NCI-H446 treated with DMSO at 0.1 percent for 48 hours (cell line): ENCODE measurements at places on chromosomes 6 and 20.

DNA sequence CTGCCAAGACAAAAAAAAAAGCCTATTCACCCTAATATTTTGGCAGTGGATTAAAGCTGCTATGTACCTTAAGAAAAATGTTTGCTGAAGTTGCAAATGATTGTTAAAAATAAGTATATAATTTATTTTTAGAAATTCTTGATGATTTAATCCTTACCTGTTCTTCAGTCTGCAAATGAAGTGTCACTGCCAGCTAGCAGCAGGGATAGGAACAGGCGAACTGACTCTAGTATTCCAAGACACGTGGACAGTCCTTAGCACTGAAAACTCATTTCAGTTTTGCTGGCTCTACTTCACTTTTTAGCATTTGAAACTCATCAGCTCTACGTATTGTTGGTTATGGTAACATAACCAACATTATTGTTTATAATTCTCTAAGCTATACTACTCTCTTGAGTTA is 204.4 kb upstream of the ID4 start:
- DNase-seq, result no peak

- no peak for DNase-seq
These were observed 2.1 kb downstream of the B3GAT2 start for GRCh38 chr6:70954750-70955149.

- DNase-seq, result no peak
These were observed 126.6 kb upstream of the CCDC28A start for GRCh38 chr6:138647006-138647405.

GRCh38 chr6:66508433-66508832 is 801.4 kb upstream of the EYS start:
- no peak for DNase-seq

- DNase-seq, result no peak
These were observed 137.6 kb downstream of the MRPL14 start for GRCh38 chr6:43989581-43990146.

GRCh38 chr6:107305391-107305790 is 154.0 kb downstream of the PDSS2 start:
- DNase-seq, result no peak

- DNase-seq, result peak; percentile 96
These were observed 57.7 kb upstream of the CD83 start for GRCh38 chr6:14059791-14060436.

DNA sequence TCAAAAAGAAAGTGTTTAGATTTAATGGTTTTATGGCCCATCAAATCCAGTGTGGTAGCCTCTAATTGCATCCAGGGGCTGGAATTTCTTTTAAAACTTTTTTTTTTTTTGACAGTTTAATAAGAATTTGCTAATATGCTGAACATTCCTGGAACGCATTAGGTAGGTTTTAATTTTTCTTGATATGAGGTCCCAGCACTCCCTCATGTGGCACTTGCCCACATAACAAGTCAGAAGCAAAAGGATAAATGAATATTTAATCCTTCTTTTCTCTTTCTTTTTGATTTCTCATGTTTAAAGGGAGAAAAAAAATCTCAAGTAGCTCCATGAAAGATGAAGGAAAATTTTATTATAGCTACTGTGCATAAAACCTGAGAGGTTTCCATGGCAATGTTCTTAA is 13.5 kb downstream of the HAO1 start:
- DNase-seq, result no peak

DNA sequence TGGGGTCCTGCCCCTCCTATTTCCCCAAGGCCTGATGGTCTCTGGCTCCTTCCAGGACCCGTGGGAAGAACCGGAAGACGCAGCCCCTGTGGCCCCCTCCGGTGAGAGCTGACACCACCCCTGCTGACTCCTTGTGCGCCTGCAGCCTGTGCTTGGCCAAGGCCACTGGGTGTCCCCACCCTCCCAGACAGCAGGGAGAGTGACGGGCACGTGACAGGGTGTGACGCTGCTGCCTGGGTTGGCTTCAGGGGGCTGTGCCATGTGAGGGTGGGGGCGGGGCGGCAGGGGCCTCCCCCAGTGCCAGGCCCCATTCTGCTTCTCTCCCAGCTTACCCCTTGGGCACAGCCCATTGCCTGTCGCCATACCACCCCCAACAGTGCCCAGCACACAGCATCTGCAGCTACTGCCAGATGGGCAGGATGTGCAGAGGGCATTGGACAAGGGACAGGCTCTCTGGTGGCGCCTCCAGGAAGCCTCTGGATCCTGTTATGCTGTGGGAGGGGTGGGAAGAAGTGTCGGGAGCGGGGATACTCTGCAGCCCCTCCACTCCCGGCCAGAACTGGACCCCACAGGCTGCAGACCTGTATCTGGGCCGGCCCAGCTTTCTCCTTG is 2.9 kb downstream of the BIRC7 start:
- no peak for DNase-seq

DNA sequence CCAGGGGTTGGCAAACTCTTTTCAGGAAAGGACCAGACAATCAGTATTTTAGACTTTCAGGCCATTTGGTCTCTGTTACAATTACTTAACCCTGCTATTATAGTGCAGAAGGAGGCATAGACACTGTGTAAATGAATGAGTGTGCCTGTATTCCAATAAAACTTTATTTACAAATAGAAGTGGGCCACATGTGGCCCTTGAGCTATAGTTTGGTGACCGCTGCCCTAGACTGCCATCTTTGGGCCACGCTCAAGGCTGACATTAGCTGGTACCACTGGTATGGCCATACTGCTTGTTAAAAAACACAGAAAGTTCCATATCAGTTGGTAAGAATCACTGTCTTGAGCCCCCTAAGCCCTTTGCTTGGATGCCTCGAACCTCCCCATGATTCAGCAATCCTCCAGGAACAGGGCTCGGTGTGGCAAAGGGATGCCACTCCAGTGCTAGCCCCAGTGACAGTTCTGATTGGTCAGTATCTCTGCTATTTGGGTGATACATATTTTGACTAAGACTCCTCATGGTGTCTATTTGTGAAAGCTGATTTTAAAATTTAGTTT is 23.3 kb upstream of the SNRNP48 start:
- no peak for DNase-seq

DNA sequence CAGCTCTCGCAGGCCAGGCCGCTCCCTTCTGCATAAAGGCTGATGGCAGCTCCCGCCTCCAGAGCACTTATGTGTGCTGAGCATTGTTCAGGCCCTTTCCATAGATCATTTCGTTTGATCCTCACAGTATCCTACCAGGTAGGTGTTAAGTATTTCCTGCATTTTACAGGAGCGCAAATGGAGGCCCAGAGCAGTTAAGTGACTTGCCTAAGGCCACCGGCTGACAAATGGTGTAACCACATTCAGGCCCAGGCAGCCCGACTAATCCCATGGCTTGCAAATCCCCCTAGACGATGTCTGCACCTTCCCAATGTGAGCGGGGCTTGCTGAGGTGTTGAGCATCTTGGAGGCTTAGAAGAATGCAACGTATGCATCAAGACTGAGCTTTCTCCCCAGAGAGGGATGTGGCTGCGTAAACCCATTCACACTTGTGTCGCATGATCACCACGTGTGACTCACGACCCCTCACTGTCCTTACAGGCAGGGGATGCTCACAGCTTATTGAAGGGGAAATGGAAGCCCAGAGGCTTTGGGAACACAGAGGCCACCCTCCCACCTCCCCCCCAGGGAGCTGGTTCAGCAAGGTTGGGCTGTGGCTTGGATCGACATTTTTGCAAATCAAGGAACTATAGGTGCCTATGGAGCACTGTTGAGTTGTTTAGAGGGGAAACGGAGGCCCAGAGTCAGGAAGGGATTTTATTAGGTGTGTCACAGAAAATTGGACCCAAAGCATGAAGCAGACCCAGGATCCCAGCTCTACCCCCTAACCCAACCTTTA is 7.0 kb downstream of the BPIFB2 start:
- DNase-seq, result no peak

- no peak for DNase-seq
These were observed 18.2 kb downstream of the TBC1D20 start for GRCh38 chr20:444117-444516.

DNA sequence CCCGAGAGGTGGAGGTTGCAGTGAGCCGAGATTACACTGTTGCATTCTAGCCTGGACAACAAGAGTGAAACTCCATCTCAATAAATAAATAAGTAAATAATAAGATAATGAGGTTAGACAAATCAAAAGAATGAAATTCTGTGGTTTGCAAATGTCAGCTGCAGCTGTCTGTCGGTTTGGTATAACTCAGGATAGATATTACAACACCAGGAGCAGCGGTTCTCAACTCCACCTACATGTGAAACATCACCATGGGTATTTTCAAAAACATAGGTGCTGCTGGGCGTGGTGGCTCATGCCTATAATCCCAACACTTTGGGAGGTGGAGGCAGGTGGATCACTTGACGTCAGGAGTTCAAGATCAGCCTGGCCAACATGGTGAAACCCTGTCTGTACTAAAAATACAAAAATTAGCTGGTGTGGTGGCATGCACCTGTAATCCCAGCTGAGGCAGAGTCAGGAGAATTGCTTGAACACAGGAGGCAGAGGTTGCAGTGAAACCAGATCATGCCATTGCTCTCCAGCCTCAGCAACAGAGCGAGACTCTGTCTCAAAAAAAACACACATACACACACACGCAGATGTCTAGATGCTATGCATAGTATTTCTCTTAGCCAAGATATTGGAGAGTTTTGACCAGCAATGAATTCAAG is 126.1 kb upstream of the LAMP5 start:
- DNase-seq, result no peak
